ENCODE measurements at places on chromosomes 2 and 18.

DNA sequence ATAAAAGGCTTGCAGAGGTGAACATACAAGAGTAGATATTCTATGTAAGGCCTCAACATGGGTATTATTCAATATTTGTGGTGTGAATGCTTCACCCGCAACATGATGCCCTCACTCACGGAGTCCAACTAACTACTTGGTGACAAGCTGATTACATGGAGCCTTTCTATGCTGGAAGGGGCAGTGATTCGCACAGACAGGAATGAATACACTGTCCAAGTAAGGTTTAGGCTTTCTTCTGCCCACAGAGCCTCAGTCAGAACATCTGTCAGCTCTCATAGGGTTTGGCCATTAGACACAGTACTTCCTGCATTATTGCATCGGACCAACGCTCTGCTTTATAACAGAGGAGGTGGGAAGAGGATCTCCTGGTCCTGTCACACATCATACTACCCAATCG, 80.3 kb upstream of the SLC35G4 start:
- DNase-seq = no peak

DNA sequence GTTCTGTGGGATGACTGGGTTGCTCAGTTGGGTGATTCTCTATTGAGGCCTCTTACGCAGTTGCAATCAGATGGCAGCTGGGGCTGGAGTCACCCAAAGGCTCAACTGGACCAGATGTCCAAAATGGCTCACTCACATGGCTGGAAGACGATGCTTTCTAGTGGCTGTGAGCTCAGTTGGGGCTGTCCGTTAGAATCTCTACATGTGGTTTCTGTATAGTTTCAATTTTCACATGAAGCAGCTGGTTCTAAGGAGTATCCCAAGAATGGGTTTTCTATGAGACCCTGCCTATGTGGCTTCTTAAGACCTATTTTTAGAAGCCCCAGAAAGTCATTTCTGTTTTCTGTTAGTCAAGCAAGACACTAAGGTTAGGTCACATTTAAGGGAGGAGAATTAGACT, 4.4 kb downstream of the XRCC5 start:
- no peak for DNase-seq

GRCh38 chr2:146837857-146838256, 1007.0 kb upstream of the ACVR2A start:
- peak; percentile 77 for DNase-seq

- DNase-seq = no peak
Observed at GRCh38 chr18:23126376-23127056, 8.8 kb upstream of the CABLES1 start.

DNA sequence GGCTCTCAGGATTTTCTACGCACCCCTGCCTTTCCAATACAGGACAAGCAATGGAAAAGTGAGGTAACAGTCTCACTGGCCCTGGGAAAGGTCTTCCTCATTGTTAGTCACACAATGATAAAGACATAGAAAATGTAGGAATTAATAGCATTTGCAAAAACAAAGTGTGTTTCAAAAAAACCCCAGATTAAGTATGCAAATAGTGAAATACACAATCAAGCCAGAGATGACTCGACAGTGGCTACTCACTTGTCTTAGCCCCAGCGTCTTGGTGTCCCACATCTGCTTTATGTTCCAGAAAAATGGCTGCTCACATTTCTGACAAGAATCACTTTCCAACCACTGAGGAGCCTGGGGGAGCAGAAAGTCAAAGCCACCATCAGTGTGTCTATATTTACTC, 47.0 kb upstream of the AP1S3 start:
- DNase-seq = no peak

- DNase-seq = no peak
Observed at GRCh38 chr2:104539649-104540048, 314.3 kb upstream of the POU3F3 start.

- DNase-seq = no peak
Observed at GRCh38 chr18:57980573-57981307, 63.3 kb upstream of the NEDD4L start.

- no peak for DNase-seq
Observed at GRCh38 chr2:201046881-201047280, 24.6 kb downstream of the HYCC2 start.

GRCh38 chr2:132671151-132671835, 1.3 kb upstream of the LYPD1 start:
- no peak for DNase-seq

- no peak for DNase-seq
Observed at GRCh38 chr18:29164020-29164706, 987.2 kb upstream of the CDH2 start.
